ENCODE measurements at places on chromosomes 13 and 19.

DNA sequence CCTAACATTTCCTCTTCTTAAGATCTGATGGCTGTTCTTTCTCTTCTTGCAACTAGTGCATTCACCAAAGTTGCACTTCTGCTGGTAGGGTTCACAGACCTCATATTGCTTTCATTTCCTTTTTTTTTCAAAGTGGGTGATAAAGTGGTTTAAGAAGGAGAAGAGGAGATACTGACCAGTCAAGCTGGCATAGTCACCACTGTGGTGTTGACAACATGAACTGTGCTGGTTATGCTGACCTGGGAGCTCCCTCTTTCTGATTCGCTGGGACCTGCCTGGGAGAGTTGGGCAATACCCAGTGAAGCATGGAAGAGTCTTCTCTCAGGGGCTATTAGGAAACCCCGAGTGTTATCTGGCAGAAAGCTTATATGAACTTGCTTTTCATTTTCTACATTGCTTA lies 222.9 kb downstream of the SLITRK5 start:
- DNase-seq, result no peak

DNA sequence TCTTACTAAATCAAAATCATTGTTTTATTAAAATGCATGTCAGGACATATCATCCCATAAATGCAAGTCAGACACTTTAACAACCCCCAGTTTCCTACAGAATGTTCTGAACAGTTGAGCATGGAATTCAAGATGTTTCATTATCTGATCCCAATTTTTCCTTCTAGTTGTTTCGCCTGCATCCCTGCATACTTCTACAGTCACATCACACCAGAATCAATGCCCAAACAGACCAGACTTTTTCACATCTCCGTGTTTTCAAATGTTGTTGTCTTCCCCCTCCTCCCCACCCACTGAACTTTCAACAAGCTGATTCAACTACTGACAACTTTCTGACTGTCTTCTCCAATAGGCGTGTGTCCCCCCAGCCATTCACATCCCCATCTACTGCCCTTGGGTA lies 48.6 kb downstream of the LHFPL6 start:
- no peak for DNase-seq

- no peak for DNase-seq
Observed at GRCh38 chr19:18351544-18351943, 11.1 kb downstream of the PGPEP1 start.

DNA sequence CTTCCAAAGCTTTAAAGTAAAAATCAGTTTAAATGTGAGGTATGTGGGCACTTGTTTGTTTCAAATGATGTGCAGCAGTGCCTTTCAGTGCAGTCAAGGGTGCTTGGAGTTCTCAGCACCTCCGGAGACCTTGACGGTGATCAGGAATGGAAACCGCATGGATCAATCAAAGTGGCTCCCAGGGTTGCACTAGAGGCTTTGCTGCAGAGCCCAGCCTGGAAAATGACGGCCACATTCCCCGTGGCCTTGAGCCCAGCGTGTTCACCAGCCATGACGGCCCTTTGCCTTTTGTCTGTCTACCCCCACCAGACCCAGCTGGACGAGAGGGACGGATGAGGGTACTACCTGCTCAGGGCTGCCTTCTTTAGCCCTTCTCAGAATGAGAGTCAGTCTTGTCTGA lies 320.0 kb downstream of the TEX29 start:
- DNase-seq, result no peak

- DNase-seq, result no peak
Observed at GRCh38 chr13:45004096-45004495, 14.8 kb downstream of the GPALPP1 start.

DNA sequence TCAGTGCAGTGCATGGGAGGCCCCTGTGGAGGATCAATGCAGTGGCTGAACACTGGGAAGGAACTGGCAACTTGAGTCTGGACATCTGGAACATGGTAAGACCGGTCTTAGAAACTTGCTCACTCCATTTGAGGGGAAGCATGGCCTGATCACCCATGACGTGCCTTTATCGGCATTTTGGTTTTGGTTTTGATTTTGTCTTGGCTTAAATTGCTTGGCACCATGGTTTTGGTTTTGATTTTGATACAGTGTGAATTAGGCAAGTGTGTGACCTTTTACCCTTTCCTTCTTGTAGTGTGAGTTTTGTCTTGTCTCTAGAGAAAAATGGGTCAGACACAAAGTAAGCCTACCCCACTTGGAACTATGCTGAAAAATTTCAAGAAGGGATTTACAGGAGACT lies 77.3 kb downstream of the ZNF486 start:
- no peak for DNase-seq

DNA sequence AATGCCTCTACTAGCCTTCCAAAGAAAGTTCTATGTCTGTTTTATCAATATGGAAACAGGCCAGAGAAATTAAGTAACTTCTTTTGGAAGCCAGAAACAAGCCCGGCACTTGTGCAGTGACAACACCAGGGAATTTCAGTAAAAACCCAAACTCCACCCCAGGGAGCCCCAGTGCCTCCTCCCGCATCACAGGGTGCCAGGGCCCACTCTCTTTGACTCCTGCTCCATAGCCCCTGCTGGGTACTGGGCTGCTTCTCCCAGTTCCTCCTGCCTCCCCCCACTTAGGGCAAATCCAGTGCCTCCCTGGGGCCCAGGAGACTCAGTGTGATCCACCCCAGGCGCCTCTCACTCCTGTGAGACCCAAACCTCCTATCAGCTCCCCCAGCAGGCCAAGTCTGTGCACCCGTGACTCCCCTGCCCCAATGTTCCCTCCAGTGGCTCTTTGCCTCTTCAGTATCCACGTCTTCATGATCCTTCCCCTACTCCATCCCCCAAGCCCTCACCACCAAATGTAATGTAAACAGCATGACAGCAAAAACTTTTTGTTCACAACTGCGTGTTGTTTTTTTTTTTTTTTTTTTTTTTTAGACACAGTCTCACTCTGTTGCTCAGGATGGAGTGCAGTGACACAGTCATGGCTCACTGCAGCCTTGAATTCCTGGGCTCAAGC lies 2.3 kb upstream of the FFAR3 start:
- DNase-seq, result no peak

- no peak for DNase-seq
Observed at GRCh38 chr13:94710881-94711560, 1.3 kb downstream of the SOX21 start.

DNA sequence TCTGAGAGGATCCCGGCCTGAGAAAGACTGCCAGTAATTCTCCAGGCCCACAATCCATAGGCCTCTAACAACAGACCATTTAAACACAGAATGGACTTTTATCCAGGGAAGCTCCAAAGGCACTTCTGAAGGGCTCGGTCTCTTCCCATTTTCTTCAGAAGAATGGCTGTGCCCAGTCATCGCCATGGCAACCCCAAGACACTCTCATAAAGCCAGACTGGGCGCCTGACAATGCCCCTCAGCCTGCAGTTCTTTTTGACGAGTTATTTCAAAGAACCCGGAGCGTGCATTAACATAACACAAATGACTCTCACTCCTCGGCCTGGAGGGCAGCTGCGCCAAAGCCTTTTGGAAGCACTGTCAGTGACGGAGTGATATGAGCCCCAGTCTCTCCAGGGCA lies 61.0 kb downstream of the RASA3 start:
- DNase-seq, result no peak

DNA sequence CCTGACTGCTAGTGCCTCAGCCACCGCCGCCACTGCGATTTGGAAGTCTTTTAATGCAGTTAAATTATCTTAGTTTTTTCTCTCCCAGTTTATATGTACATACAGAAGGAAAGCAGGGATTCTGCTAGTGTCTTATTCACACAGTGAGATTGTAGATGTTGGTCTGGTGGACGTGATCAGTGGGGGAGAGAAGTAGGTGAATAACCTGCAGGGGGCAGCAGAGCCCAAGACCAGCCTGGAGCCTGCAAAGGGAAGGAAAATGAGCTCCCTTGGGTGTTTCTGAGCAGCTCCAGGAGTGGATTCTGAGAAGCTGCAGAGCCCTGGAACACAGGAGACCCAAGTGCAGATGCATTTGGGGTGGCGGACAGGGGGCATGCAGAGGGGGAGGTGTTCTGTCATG lies 26.3 kb downstream of the ZNF844 start:
- peak; percentile 70 for DNase-seq

- DNase-seq, result no peak
Observed at GRCh38 chr13:28636069-28636468, 22.9 kb upstream of the POMP start.

DNA sequence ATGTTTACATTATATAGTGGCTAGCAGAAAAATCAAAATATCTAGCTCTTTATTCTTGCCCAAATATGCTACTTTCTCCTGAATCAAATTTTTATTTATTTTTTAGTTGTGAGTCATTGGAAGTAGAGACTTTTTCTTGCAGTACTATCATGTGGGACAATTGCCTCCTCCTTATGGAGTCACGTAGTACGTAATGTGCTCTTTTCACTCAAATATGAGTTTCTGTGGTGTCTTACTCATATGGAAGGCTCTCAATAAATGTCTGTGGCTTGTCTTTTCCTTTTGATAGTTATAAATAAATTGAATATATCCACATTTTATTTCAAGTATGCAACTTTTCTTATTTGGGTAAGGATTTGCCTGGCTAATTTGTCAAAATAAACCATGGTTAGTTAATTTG lies 1411.0 kb upstream of the SLC10A2 start:
- no peak for DNase-seq

GRCh38 chr13:109403012-109403421 lies 383.4 kb downstream of the IRS2 start:
- DNase-seq, result peak; percentile 97

- no peak for DNase-seq
Observed at GRCh38 chr13:85367887-85368286, 431.3 kb downstream of the SLITRK6 start.

- DNase-seq, result no peak
Observed at GRCh38 chr19:29625186-29625651, 19.1 kb downstream of the POP4 start.

DNA sequence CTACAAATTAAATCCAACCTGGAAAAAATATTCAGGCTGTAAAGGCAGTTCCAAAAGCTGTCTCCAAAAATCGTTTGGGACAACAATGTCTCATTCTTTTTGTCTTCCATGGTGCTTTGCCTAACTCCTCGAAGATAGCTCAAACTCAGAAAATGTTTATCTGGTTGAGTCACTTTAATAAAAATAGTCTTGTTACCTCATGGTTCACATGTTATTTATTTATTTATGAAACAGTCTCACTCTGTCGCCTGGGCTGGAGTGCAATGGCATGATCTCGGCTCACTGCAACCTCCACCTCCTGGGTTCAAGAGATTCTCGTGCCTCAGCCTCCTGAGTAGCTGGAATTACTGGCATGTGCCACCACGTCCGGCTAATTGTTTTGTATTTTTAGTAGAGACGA lies 4.9 kb upstream of the BRD4 start:
- DNase-seq, result no peak

- DNase-seq, result no peak
Observed at GRCh38 chr19:53898636-53899341, 10.3 kb upstream of the CACNG7 start.

- DNase-seq, result no peak
Observed at GRCh38 chr19:49879243-49879963, 1.9 kb downstream of the TBC1D17 start.

DNA sequence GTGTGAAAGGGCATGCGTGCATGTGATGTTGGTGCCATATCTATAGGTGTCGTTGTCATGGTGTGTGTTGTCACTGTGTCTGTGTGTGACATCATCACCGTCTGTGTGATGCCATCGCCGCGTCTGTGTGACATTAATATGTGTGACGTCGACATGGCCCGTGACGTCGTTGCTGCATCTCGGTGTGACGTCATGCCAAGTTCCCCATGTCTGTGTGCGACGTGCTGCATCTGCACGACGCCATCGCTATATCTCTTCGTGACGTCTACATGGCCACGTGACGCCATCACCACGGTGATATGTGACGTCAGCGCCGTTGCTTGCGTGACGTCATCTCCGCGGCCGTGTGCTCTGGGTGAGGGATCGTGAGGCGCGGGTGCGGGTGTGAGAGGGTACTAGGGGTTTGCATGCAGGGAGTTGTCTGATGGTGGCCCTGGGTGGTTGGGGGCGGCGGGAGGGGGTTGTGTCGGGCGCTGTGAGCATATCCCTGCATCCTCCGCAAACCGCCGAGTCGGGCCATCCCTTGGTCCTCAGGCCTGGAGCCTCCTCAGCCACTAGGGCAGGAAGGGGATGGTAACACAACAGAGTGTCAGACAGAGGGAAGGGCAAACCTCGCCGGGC lies 14.6 kb downstream of the GTPBP3 start:
- no peak for DNase-seq

GRCh38 chr13:42279080-42279479 lies 7.1 kb downstream of the AKAP11 start:
- no peak for DNase-seq

DNA sequence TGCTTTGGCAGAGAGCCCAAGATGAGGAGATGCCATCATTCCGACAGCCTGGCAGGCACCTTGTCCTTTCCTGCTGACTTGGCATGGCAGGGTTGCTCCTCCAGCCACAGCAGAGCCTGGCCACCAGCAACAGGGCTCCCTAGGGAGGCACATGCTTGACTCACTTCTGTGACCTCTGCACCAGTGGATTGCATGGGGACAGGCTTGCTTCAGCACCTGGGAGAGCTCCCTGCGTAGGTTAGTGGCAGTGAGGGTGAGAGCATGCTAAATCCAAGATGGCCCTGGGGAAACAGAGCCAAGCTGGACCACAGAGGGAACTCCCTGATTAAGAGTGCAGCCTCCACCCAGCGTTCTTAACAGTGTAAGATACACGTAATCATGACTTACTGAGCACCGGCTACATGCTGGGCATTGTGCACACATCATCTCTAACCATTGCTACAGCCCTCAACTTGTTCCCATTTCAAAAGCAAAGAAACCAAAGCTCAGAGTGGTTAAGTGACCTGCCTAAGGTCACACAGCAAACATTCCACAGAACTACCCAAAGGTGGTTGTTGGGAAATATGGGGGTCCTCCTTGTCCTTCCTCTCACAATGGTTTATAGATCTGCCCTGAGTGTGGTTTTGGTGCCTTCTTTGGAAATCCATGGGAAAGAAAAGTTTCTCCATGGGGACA lies 116.6 kb upstream of the UQCRFS1 start:
- no peak for DNase-seq

- no peak for DNase-seq
Observed at GRCh38 chr13:95207769-95208366, 93.4 kb downstream of the ABCC4 start.

- no peak for DNase-seq
Observed at GRCh38 chr19:23437901-23438300, 42.6 kb upstream of the ZNF91 start.

DNA sequence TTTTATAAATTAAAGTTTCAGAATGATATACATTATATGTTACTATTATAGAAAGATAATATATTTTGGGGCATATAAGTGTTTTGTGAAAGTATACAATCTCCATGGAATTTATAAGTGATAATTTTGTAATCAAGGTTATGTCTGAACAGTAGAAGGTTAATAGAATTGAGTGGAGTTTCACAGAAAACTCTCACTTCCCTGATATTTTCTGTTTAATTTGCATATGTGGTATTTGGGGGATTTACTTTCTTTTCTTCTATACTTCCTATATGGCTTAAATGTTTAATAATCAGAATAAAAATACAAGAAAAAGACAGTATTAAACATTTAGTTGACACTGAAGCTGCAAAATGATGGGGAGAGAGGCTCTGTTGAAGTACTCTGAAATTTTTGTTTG lies 848.5 kb downstream of the DACH1 start:
- no peak for DNase-seq
